ENCODE measurements at places on chromosomes 5 and 9.

GRCh38 chr5:151233616-151234085 lies 9.8 kb upstream of the CCDC69 start:
- DNase-seq = no peak

GRCh38 chr5:142937374-142937773 lies 167.2 kb downstream of the ARHGAP26 start:
- DNase-seq = no peak

DNA sequence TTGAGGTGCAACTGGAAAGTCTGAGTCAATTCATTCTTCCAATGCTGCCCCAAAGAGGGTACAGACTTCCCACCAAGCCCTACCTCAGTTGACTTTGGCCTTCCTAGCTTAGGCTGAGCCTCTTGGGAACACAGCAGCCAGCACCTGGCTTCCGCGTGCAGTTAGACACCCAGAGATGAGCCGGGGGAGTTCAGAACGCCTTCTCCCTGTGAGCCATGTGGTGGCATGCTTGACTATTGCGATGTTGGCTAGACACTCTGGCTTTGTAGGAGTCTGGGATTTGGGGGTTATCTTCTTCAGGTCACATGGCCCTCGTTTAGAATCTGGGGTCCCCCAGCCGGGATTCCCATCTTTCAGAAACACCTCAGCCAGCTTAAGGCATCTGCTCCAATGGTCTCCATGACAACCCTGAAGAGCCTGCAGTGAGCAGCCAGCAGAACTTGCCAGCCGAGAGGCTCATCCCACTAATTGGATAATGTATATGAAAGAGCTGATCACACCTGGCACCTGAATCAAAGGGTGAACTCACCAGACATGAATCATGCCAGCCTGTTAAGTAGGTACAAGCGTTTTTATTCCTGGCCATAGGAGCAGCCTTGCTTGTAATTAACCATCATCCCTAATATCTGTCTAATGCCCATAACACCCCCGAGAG lies 167.5 kb downstream of the SYK start:
- DNase-seq = no peak

- no peak for DNase-seq
Observed at GRCh38 chr5:13581914-13582313, 362.6 kb downstream of the DNAH5 start.

DNA sequence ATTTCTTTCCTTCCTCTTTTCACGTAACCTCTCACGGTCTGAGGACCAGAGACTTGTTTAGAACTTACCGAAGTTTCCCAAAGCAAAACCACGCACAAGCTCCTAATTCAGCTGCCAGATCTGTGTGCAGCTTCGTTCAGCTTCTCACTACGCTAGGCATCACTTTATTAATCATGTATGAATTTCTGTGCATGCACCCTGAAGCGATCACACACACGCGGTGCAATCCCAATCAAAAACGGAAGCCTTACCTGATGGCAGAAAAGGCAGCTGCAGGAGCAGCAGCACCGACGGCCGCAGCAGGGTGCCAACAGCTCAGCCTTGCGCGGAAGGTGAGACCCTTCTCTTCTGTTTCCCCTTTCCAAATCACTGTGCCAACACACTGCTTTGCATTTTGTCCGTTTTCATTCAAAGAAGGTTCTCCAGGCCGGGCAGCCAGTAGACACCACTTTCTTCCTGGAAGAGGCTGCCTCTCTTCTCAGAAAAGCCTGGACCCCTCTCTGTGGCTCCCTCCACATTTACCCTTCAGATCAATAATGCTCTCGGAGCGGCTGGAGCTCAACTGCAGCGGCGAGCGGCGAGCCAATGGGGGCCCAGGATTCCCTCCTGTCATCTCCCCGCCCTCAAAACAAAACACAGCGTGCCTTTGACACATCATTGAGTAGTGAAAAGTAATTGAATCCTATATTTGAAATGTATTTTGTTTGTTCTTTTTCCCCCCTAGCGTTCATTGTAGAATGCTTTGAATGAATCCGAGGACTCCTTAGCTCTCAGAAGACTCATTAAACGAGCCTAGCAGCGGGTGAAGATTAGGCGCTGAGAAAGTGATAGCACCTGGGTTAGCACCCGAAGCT lies at the start of gene CDH12:
CDH12 (minus strand) TSS at position 538 of the 854 bp plus-strand sequence.
- no peak for DNase-seq

GRCh38 chr5:147388184-147389108 lies 121.4 kb downstream of the DPYSL3 start:
- DNase-seq = no peak
